Immature natural killer cell (primary cell): ENCODE measurements at places on chromosomes 5 and 9. TPM values are rescaled to one million over a fixed set of nuclear protein-coding genes. Genes with fewer than 3 reads are reported as not detected.

CMBL gene
- polyA plus RNA-seq: 0.35 TPM

FOXD4L6 gene
- polyA plus RNA-seq: not detected

IQGAP2 gene
- 43.6 TPM for polyA plus RNA-seq

STRBP gene
- 15.8 TPM for polyA plus RNA-seq

FCN1 gene
- polyA plus RNA-seq: 24.2 TPM

TIMD4 gene
- polyA plus RNA-seq: 0.43 TPM

PCDHGA7 gene
- not detected for polyA plus RNA-seq

ZNG1F gene
- polyA plus RNA-seq: 0.86 TPM

FAM221B gene
- not detected for polyA plus RNA-seq

DNA sequence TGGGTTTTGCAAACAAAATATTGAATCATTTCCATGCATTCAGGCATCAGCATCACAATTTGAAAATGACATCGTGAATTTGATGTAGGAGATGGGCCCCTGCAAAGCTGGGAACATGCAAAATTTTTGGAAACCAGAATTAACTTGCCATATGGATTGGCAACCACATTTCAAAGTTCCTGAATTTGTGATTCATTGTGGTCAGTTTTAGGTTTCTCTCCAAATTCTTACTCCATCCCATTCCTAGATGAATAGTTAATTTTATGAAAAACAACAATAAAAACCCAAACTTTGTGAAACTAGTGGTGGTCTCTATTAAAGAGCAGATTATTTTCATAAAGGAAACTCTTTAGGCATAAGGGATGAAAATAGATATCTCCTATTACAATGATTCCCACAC lies 107.8 kb upstream of the SLIT3 start:
- DNase-seq: no peak

- peak; percentile 19 for DNase-seq
Measured at GRCh38 chr5:67537439-67538148, 341.0 kb upstream of the CD180 start.

- no peak for DNase-seq
Measured at GRCh38 chr5:163807781-163808180, 302.4 kb downstream of the MAT2B start.

DNA sequence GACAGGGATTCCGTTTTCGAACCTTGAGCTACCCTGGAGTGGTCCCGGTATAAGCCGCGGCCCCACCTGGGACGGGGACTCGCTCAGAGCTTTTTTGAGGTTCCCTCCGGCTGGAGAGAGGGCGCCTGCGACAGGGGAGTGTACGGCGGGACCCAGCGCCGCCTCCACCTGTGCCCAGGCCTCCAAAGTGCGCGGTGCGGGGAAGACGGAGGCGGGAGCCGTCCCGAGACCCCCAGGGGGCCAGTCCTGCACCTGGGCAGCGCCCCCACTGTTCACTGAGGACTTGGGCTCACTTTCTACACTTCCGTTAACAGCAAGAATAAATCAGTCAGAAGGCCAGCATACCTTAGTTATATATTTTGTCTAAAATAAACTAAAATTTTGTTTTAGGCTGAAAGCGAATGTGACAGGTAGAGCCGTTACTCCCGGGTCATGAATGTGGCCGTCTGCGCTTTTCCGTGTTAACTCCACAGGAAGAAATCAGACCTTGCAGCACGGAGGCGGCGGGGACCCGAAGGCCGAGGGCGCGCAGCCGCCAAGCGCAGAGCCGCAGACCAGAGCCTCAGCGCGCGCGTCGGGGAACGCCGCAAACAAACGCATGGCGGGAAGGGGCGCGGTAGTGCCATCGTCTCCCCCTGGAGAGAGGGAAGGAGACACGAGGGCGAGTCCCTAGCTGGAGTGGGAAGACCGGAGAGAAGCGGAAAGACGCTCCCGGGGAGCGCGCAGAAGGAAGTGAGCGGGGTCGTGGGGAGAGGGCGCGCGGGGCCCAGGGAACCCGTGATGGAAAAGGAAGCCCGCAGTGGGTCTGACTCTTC lies 14.1 kb downstream of the TRIM7 start:
- DNase-seq: peak; percentile 55

GRCh38 chr9:12689233-12689632 lies 4.0 kb upstream of the TYRP1 start:
- no peak for DNase-seq

GRCh38 chr9:112198646-112199045 lies 23.5 kb upstream of the SUSD1 start:
- no peak for DNase-seq

- no peak for DNase-seq
Measured at GRCh38 chr9:26637101-26637500, 255.5 kb downstream of the CAAP1 start.

- DNase-seq: no peak
Measured at GRCh38 chr5:101153526-101153925, 250.4 kb upstream of the ST8SIA4 start.

DNA sequence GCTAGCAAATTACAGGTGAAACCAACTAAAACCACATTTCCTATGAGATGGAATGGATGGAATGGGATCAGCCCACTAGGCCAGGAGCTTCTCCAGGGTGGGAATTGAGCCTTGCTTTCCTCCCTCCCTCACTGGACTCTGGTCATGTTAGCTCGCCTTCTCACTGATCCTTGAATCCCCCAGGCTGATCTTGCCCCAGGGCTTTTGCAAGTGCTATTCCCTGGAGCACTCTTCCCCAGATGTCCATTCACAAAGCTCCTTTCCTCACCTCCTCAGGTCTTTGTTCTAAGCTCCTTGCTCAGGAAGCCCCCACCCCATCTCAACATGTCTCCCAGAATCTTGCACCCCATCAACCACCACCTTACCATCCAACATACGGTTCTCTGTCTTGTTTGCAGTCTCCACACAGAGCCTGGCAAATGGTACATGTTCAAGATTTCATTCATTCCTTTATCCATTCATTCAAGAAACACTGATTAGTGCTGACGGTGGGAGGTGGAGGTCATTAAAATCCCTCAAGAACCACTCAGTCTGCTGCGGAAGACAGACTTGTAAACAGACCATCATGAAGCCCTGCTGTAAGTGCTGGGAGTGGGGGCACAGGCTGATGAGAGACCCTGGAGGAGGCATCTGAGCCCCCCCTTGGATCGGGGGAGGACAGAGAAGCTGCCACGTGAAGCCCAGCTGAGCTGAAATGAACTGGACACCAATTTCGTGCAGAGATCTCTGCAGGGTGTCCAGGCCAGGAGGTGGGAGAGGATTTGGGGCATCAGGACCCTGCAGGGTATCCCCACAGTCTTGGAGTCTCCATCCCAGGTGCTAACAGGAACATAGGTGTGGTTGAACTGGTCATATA lies 141.7 kb downstream of the BARX1 start:
- no peak for DNase-seq

- DNase-seq: no peak
Measured at GRCh38 chr5:108910627-108911026, 162.9 kb downstream of the FER start.

GRCh38 chr5:169161022-169161680 lies 139.8 kb downstream of the SLIT3 start:
- no peak for DNase-seq

DNA sequence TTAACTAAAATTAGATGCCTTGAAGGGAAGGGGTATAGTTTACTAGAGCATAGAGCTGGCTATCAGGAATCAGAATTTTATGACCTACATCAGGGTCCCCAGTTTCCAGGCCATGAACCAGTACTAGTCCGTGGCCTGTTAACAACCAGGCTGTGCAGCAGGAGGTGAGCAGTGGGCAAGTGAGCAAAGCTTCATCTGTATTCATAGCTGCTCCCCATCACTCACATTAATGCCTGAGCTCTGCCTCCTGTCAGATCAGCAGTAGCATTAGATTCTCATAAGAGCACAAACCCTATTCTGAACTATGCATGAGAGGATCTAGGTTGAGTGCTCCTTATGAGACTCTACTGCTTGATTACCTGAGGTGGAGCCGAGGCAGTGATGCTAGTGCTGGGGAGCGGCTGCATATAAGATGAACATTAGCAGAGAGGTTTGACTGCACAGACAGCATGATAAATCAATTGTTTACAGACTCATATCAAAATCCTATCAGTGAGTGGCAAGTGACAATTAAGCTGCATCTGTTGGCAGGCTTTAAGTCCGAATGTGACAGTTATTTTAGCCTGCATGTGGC lies 44.6 kb downstream of the TAF11L14 start:
- DNase-seq: no peak

- no peak for DNase-seq
Measured at GRCh38 chr9:109599711-109600110, 101.6 kb upstream of the PTPN3 start.

DNA sequence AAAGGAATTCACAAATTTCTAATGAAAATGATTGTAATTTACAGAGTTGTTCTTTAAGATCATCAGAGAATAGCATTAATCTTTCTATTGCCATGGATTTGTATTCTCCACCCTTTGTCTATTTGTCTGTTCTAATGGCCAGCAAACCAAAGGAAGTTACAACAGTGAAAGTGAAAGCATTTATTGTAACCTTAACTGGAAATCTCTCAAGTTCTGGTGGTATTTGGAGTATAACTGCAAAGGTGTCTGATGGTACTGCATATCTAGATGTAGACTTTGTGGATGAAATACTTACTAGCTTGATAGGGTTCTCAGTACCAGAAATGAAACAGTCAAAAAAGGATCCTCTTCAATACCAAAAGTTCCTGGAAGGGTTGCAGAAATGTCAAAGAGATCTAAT lies 21.7 kb downstream of the RMI1 start:
- DNase-seq: peak; percentile 19

- DNase-seq: peak; percentile 17
Measured at GRCh38 chr5:138789771-138790242, 36.6 kb downstream of the CTNNA1 start.

DNA sequence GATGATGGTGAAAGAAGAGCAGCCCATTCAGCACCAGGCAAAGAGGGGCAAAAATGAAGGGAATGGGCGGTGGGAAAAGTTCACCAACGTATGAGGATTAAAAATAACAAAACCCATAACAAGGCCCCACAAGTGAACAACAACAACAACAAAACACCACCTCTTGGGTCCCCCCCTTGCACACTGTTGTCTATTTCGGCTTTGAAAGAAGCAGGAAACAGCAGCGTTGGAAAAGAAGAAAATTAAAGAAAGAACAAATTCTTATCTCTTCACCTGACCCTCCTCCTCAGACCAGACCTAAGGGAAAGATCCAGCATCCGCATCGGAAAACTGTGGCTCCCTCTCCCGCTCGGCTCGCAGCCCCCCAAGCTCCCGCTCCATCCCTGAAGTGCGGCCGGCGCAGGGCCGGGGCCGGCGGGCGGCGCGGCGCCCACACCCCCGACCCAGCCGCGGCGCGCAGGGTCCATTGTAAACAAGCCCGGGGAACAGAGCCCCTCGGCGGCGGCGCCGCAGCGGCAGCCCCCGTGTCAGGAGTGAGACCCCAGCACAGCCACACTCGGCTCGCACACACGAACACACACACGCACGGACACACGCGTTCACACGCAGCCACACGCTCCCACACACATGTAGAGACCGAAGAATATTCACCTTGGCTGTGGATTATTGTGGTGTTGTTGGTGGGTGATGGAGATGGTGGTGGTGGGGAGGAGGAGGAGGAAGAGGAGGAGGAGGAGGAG lies 535 bp downstream of the RFX3 start:
- DNase-seq: no peak

DNA sequence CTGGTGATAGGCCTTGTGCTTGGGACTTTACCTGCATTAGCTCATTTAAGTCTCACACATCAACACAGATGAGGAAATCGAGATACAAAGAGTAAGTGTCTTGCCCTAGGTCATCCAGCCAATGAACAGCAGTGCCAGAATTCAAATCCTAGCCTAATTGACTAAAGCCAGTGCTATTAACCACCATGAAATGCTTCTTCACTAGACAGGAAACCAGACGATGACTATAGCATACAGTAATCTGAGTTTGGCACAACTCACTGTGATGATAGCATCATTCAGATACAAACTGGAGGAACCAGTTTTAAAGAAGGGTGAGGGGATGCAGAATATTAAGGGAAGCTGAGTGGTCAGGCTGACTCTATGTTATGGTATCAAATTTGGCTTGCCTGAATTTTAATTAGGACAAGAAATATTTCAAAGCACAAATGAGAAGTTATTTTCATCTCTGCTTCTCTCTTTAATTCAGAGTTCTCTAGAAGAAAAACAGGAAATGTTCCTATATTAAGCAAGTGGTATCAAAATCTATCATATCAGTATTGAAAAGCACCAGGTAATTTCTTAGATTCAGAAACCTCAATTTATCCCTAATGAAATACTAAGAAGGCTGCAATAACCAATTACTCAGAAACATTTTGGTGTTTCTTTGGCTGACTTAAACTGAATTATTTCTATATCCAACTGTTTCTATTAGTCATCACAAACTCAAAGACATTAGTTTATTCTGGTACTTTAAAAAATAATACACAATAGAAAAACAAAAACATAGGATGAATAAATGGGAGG lies 147.0 kb upstream of the RASA1 start:
- DNase-seq: peak; percentile 19

- no peak for DNase-seq
Measured at GRCh38 chr5:155270725-155271124, 257.2 kb downstream of the KIF4B start.

GRCh38 chr5:77863181-77863580 lies 87.0 kb upstream of the TBCA start:
- DNase-seq: no peak

DNA sequence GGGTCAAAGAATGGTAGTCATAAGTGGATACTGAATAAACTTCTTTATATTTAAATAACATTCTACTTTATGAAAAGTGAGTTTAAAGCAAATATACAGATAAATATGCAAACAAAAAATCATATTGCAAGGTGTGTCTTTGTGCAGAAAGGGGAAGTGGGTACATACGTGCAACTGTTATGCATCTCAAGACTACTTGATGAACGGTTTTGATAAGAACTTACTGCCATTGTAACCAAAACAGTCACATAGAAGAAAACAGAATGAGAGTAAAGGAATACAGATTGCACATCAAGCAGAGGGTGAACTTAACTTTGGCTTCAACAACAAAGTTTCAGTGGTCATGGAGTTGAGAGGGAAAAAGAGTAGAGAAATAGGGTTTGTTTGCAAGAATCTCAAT lies 9.9 kb downstream of the CAMK4 start:
- DNase-seq: no peak

DNA sequence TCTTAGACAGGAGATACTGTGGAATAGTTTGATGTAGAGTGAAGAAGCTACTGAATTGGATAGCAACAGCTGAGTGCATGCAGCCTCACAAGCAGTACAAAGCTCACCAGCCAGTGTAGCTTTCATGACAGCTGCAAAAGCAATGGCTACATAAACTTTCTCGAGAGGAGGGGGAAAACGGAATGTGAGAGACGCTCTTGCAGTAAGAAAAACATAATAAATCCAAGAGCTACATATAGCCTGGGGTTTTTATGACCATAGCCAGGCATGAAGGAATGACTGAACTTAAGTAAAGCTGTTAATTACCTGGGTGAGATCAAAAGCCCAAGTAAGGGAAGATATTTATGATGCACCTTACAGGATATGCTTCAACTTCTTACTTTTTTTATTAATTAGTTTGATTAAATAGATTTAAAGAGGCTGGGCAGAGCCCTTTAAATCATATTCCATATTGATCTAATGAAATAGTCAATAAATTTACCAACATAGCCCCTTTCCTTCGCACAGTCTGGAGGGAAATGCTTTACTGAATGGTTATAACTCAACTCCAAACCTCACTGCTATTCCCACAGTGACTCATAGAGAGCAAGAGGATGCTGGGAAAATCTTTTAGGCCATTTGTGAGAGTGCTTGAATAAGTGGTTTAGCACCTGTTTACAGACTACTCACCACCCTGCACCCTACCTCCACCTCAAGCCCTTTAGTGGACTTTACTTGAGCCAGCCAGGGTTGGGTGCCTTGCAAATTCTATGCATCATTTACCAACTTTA lies 407.2 kb upstream of the CLINT1 start:
- DNase-seq: no peak
